Activated naive CD4-positive, alpha-beta T cell treated with anti-CD3 and anti-CD28 coated beads for 36 hours (primary cell): ENCODE measurements at places on chromosomes 7 and 10. TPM values are rescaled to one million over a fixed set of nuclear protein-coding genes. Genes with fewer than 3 reads are reported as not detected.

Gene TAS2R4
- 0.40 TPM for total RNA-seq

Gene ZNF485
- 5.4 TPM for total RNA-seq

Gene MSRB2
- total RNA-seq = 13.9 TPM

Gene PGAM2
- total RNA-seq = 0.24 TPM

Gene CCDC7
- 6.8 TPM for total RNA-seq
